ENCODE measurements at places on chromosomes 11 and 22.
A peak's percentile ranks its signal among the peaks of the same experiment; 100 is the strongest.

- no peak for DNase-seq
Observed at GRCh38 chr11:13761716-13762115, 93.2 kb downstream of the FAR1 start.

- no peak for DNase-seq
Observed at GRCh38 chr22:20276468-20276867, 8.3 kb upstream of the RTN4R start.

GRCh38 chr11:32172848-32173834, 82.3 kb downstream of the RCN1 start:
- no peak for DNase-seq

DNA sequence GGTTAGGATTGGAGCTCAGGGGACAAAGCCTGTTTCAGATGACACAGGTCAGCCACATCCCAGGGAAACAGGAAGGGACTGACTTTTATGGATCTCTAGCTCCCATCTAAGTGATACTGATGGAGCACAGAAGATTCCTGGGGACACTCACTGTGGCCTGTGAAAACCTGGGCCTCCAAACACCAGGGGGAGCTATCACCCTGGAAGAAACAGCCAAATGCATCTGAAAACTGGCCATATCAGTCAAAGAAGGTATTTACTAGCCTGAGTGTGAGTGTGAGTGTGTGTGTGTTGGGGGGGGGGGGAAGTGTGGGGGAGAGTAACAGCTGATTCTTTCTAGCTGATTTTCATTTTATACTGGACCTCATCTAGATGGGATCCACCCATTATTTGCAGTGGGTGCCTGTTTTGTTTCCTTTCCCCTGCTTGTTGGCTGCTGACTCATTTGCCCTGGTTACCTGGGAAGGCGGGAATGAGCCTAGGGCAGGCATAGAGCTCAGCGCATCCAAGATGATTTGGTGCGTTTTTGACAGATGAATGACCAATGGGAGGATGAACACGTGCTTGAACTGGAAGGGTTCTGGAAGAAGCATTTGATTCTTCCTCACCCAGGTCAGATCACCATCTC, 284.0 kb downstream of the KIRREL3 start:
- DNase-seq = no peak

GRCh38 chr11:65606876-65607613, 7.0 kb downstream of the MAP3K11 start:
- DNase-seq = no peak

DNA sequence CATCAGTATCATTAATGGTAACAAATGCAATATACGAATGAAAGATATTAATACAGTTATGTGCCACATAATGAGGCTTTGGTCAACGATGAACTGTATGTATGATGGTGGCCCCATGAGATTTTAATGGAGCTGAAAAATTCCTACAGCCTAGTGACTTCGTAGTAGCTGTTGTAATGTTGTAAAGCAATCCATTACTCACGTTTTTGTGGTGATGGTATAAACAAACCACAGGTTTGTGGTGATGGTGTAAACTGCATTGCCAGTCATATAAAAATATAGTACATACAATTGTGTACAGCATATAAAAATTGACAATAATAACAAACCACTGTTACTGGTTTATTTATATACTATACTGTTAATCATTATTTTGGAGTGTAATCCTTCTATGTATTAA, 27.4 kb upstream of the GRIA4 start:
- DNase-seq = no peak

DNA sequence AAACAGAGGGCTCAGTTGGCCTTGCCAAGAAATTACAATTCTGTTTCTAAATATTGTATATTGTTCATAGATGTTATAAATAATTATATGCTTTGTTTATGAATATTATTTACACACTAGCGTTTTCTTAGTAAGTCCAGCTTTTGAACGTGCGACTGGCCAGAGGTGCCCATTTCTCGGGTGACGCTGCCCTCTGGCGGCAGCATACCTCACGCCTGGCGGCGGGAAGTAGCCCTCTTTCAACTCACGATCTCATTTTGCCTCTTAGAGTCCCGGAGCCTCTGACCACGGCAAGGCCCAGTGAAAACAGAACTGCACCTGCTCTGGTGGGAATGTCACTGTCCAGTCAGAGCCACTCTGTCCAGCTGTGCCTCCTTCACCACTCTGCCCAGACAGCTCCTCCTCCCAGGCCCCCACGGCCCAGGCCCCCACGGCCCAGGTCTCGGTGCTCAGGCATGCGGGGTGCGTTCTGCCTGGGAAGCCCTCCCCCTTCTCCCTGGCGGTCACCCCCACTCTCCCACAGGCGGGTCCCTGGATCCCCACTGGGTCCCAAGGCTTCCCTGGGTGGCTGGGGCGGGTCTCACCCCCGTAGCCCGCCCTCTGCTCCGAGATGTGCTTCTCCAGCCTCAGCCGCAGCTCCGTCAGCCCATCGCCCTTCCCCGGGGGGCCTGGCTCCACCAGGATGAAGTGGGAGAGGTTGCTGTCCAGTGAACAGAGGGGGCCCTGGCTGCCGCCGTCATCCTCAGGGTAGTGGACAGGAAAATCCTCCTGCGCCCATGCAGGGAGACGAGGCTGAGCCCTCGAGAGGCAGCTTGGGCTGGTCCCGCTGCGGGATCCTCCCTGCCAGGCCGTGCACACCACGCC, 19.3 kb downstream of the TSSC4 start:
- DNase-seq = no peak

DNA sequence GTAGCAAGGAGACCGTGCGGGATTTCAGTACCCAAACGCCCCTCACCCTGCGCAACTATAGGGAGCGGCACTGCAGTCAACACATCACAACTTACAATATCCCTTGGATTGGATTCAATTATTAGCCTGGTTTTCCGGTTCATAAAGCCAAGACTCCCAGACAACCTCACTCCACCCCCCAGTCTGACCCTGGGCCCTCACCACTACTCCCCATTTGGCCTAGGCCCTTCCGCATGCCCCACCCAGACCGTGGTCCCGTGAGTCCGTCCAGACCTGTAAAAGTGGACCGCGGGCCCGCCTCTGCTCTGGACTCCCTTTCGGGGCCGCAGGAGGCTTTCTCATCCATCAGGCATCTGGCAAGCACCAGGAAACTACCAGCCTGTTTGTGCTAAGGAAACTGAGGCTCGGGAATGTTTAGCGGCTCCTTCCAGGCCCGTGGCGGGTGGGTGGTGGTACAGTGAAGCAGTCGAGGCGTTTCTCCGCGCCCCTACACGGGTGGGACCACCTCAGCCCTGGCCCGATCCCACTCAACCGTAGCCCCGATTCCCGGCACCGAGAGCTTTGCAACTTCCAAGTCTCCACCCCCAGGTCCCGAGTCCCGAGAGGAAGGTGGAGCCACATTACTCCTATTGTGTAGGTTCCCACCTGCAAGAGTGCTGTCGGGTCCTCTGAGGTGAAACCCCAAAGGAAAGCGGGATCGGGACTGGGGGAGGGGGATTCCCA, 679 bp upstream of the DPP3 start:
- DNase-seq = no peak

- DNase-seq = no peak
Observed at GRCh38 chr22:43782448-43782847, 29.7 kb downstream of the EFCAB6 start.

DNA sequence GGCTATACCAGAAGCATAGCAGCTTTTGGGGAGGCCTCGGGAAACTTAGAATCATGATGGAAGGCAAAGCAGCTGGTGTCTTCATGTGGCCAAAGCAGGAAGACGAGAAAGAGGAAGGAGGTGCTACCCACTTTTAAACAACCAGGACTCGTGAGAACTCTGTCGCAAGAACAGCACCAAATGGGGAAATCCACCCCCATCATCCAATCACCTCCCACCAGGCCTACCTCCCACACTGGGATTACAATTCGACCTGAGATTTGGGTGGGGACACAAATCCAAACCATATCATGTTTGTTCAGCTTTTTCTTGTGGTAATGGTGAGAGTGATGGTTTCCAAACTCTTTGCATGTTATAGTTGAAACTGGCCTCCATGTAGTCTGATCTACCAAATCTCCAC, 32.5 kb upstream of the OR10D3 start:
- DNase-seq = no peak

GRCh38 chr11:109132539-109132938, 289.5 kb upstream of the C11orf87 start:
- no peak for DNase-seq

DNA sequence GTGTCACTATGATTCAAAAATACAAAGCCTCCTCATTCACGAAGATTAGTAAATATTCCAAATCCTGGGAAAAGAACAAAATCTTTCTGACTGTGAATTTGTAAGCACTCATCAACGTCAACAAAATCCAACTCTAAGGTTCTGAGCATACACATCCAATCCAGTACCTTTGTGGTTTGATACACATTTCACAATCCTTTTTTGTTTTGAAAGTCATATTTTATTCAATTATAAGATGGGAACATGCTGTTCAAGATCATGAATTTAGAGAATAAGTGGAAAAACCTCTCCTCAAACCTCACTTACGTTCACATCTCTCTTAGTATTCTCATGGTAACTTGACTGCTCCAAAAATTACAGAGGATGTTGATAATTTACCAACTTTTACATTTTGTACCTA, 9.6 kb upstream of the MMP3 start:
- DNase-seq = no peak

DNA sequence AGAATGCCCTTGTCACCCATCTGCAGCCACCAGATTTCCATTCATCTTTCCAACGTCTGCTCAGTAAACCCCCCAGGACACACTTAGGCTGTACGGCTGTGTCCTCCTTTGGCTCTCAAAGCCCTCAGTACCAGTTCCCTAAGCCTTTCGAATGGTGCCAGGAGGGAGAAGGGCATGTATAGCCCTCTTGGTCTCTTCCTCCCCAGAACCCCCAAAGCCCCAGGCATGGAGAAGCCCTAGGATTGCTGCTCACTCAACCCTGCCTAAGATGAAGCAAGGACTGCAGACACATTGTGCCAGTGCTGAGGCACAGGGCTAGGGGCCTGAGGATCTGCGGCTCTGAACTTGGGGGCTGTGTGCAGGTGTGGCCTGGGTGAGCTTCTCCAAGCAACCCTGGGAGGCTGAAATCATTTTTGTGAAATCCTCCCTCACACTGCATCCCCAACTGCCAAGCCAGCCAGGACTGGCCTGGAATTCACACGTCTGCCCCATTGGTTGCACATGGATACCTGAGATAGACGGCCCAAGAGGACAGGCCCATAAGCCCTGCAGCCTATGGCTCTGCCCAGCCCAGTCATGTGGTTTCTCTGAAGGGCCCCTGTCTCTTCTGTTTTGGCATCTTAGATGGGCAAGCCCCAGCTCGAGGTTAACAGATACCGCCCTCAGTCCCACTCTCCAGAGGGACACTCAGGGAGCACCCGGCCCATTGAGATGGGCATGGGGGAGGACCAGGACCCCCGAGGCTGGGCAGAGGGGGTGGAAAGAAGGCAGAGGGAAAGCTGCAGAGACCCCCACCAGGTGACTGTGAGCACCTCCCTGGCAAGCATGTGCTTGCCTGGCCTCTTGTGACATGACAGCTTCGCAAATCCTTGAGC, 34.0 kb downstream of the KCNQ1OT1 start:
- DNase-seq = no peak

- peak; percentile 36 for DNase-seq
Observed at GRCh38 chr11:11966826-11967668, 41.4 kb downstream of the DKK3 start.

- no peak for DNase-seq
Observed at GRCh38 chr11:47967577-47968525, 12.5 kb upstream of the PTPRJ start.

GRCh38 chr22:38513063-38513462, 7.0 kb upstream of the DDX17 start:
- DNase-seq = no peak

DNA sequence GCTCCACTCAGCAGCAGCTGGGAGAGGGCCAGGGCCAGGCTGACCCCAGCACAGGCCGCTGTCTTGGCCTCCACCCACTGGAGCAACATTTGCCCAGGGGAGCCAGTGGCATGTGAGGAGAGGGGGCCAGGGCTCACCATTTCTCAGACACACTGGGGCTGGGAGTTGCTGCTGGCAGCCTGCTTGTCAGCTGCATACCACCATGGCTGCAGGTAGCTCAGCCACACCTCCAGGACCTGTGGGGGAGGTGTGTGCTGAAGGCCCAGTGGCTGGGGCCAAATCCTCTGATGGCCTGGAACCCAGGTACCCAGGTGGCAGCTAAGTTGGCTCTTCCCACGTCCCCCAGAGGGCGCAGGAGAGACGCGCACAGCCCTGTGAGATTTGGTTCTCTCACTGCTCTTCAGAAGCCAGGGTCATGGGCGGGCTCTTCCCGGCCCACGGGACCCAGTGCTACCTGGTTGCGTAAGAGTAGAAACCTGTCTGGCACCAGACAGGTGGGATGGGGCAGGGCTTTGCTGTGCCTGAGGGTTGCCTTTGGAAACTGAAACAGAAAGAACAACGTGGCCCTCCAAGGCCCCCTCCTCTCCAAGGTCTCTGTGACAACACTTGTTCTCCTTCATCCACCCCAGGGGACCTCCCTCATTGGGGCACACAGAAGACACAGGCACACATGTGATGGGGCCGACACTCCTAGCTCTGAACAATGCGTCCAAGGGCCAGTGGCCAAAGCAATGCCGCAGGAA, 98.8 kb downstream of the MED15 start:
- peak; percentile 61 for DNase-seq

DNA sequence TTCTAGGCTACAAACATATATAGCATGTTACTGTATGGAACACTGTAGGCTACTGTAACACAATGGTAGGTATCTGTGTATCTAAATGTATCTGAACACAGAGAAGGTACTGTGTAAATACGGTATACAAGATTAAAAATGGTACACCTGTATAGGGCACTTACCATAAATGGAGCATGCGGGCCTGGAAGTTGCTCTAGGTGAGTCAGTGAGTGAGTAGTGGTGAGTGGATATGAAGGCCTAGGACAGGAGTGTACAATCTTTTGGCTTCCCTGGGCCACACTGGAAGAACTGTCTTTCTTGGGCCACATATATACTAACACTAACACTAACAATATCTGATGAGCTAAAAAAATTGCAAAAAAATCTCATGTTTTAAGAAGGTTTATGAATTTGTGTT, 21.4 kb downstream of the RNF141 start:
- no peak for DNase-seq

DNA sequence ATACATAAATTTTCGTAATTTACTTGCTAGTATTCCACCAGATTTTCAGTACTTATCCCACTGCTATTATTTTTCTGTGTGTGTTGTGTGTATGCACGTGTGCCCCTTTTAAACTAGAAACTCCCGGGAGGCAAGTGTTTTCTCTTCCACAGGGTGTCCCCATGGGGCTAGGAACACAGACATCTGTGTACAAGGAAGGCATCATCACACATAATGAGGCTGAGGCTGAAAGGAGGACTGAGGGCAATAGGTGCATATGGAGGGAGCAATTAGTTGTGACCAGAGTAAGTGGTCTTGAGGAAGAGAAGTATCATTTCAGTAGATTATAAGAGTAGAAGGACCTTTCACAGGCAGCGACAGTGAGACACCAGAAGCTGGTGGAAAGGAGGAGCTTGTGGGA, 2.1 kb upstream of the DPAGT1 start:
- no peak for DNase-seq

- DNase-seq = no peak
Observed at GRCh38 chr11:129592191-129592590, 216.5 kb downstream of the BARX2 start.
